ENCODE measurements at places on chromosomes 6 and 20. TPM values are rescaled to one million over a fixed set of nuclear protein-coding genes. Genes with fewer than 3 reads are reported as not detected.

Gene TUBE1
- total RNA-seq: 54.9 TPM

Gene GSTA2
- 0.11 TPM for total RNA-seq

Gene C6orf62
- 118 TPM for total RNA-seq

Gene CAPN11
- not detected for total RNA-seq

Gene C6orf132
- 5.2 TPM for total RNA-seq

Gene NHLRC1
- 3.2 TPM for total RNA-seq

Gene TAGAP
- not detected for total RNA-seq

Gene GTSF1L
- not detected for total RNA-seq

Gene ANKRD66
- not detected for total RNA-seq

Gene BANF2
- total RNA-seq: not detected

Gene MATN4
- not detected for total RNA-seq

Gene SAMD5
- total RNA-seq: not detected

Gene CST4
- total RNA-seq: not detected

Gene ZNF451
- 39.0 TPM for total RNA-seq

Gene CLDN20
- total RNA-seq: not detected

Gene EYA2
- not detected for total RNA-seq

Gene CENPQ
- total RNA-seq: 10.8 TPM

Gene C20orf144
- total RNA-seq: 0.63 TPM

Gene COL9A3
- total RNA-seq: not detected

Gene HUS1B
- total RNA-seq: not detected

Gene CITED2
- 1,192 TPM for total RNA-seq

Gene SLC13A3
- total RNA-seq: 0.89 TPM

Gene REV3L
- 25.1 TPM for total RNA-seq

Gene SLC17A3
- total RNA-seq: not detected

Gene CALHM5
- 8.2 TPM for total RNA-seq

Gene TMEM14C
- total RNA-seq: 164 TPM

Gene ILRUN
- total RNA-seq: 41.4 TPM

Gene FAM162B
- total RNA-seq: not detected

Gene GNRH2
- not detected for total RNA-seq

Gene GABRR2
- total RNA-seq: not detected

Gene BMP6
- total RNA-seq: 10.3 TPM

Gene ULBP2
- total RNA-seq: 23.8 TPM

Gene MEA1
- 100 TPM for total RNA-seq

Gene AGER
- total RNA-seq: 0.22 TPM

Gene ME1
- total RNA-seq: 4.0 TPM

Gene CRISP3
- not detected for total RNA-seq

Gene CALHM4
- not detected for total RNA-seq

Gene ARMH2
- total RNA-seq: not detected

Gene CST2
- 5.6 TPM for total RNA-seq

Gene FITM2
- 9.9 TPM for total RNA-seq

Gene PACSIN1
- not detected for total RNA-seq

Gene TMC2
- not detected for total RNA-seq

Gene HLA-DPA1
- total RNA-seq: 0.89 TPM

Gene DPPA5
- total RNA-seq: not detected
